CD4-positive, alpha-beta T cell treated with Interleukin-17A for 4 hours (primary cell): ENCODE measurements at places on chromosomes 7 and 10.
A peak's percentile ranks its signal among the peaks of the same experiment; 100 is the strongest.

DNA sequence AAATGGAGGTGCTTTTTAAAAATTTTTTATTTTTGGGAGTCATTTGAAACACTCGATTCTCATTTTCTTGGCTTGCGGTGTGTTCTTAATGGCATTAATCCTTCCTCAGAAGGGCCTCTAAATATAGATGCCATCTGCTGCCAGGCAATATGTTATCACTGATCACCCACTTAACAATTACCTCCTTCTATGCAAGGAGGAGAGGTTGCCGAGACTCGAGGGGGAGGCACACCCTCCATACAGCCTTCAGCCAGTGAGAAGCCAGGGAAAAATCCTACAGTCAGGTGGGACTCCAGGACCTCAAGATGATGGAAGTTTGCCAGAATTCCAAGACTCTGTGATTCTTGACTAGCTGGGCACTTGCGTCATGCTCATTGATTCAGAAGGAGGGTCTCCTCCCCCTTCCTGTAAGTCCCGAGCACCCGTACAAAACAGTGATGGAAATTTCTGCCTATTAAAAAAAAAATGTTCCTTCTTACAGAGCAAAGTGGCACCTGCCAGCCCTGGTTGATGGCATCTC, 574.5 kb downstream of the TYW1 start:
- DNase-seq, result no peak

DNA sequence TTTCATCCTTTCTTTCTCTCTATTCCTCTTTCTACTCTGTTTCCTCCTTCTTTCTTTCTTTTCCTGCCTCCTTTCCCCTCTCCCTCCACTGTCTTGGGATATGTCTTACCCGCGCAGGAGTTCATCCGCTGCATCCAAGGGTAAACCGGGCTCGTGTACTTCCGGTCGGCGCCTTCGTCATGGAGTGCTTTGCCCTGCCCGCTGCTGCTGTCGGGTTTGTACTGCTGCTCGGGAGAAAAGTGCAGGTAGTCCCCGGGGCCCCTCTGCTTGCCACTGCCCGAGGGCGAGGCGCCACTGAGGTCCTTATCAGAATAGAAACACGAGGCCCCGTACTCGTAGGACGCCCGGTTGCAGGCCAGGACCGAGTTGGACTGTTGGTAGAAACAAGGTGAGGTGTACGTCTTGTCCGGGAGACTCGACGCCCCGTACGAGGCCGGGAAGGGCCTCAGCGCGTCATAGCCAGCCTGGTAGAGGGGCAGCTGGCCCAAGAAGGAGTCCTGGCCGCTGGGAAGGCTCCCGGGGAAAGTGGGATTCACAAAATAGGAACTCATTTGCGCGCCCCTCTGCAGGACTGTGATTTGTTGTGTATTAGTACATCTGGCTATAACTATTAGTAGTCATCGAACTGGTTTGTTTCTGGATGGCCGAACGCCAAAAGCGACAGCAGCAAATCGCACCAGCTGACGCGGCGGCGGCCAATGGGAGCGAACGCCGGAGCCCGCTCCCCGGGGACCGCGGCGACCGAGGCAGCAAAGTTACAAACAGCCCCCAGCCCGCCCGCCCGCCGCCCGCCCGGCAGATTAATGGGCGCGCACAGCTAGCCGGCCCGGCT, at the start of gene HOXA6:
Gene HOXA6 (minus strand): TSS at position 576 of the 832 bp plus-strand sequence. CDS start 25 bp downstream, at position 551.
- no peak for DNase-seq

DNA sequence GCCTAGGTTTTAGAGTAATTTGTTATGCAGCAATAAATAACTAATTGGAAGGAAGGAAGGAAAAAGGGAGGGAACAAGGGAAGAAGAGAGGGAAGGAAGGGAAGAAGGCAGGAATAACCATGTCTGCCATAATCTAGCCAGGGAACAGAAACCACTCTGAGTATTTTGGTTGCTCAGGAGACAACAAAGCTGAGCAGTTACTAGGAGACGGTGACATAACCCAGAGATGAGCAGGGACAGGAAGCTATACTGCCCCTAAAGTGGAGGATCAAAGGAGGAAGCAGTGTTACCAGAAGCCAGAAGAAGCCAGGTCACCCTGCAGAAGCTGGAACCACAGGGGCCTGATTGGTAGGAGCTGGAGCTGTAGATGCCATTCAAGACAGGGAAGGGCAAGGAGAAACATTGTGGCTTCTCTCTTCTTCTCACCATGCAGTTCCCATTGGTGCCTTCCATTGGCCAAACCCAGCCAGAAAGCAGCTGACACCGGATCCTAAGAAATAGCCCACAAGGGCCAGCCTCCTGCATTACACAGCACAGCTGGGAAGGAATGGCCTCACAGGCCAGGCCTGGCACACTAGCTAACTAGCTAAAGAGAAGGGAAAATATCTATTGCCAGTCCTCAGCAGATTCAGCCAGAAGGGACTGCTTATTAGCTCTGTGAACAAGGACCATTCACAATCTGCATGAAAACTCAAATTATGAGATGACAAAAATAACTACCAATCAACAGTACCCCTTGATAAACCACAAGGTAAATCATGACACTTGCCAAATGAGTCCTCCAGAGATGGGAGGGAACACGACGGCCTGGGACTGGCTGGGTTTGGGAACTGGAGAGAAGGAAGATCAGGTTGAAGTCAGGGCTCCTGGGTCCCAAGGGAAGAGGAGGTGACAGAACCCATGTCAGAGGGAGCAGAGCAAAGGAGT, 184.5 kb upstream of the NFE2L3 start:
- DNase-seq, result no peak

- DNase-seq, result no peak
These were observed 16.1 kb upstream of the CUZD1 start for GRCh38 chr10:122861711-122862161.

GRCh38 chr10:108632144-108632543, 1291.2 kb downstream of the XPNPEP1 start:
- no peak for DNase-seq

- no peak for DNase-seq
These were observed 339.9 kb downstream of the DNAJB6 start for GRCh38 chr7:157676456-157677255.

DNA sequence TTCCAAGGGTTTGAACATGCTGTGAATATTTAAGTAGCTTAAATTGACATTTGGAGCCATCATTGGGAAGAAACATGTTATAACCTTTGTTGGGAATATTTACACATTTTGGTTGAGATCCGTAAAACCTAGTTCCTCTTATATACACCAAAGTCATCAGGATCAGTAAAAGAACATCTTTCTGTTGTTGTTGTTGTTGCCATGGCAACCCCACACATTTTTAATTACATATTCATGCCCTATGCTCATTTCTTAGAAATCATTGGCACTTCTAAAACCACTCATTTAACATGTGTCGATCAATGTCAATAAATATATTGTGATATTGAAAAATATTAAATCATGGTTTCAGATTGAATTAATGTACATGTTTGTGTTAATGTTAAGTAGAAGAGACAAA, 122.6 kb downstream of the POU6F2 start:
- DNase-seq, result no peak

DNA sequence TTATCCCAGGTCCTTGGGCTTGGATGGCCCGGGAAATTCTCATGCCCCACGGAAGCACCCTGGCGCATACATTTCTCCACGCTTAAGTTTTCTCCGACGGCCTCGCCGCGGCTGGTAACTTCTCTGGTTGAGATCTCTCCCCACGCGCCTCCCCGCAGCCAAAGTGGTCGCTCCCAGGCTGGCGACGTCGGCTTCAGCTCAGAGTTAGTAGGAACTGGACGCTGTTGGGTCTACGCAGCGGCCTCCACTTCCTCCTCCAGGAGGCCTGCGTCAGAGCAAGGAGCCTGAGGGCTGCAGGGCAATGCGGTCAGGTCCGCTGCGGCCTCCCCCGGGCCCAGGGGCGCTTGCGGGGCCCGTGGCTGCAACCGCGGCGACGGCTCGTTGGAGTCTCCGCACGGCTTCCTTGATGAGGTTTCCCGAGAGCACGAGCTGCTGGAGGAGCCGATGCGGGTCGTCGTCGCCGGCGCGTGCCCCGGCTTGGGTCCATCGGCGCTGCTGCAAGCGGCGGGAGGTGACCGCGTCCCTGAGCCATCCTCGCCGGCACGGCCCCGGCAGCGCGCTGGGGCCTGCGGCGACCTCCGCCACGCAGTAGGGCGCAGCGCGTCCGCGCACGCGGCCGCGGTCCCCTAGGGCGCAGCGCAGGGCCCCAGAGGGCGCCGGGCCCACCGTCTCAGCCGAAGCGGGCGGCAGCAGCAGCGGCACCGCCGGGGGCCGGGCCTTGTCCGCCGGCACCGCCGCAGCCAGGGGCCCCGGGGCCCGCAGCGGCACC, 744 bp downstream of the FRAT2 start:
- peak; percentile 36 for DNase-seq

DNA sequence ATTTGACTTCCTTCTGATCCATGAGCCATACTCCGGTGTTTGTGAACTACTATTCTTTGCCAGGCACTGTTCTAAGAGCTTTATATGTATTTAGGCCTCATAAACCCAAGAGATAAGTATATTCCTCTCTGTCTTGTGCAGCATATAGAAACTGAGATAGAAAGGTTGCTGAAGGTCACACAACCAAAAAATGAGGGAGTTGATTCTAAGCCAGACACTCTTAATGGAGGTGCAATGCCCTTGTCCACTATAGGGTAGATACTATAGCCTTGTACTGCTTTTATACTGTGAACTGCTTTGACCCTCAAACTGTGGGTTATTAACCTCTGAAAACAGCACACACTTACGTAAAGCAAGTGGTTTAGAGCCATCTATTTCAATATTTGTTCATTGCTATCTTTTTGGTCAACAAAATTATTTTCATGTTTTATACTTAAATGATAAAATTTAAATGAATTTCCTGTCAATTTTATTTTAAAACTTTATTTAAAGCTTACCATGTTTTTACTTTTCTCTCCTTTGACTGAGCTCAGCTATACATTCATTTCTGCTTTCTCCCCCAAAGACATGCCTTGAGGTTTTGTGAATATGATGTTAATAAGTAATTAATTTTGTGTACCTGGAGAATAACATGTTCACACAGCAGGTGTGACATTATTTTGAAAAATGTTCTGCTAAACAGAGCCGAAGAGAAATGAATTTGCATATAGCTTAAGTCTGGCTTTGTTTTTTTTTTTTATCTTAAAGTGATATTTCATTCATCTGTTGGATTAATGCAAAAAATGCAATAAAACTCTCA, 687.3 kb downstream of the DNAJB9 start:
- DNase-seq, result no peak

- no peak for DNase-seq
These were observed 68.1 kb downstream of the SVOPL start for GRCh38 chr7:138632826-138633602.

DNA sequence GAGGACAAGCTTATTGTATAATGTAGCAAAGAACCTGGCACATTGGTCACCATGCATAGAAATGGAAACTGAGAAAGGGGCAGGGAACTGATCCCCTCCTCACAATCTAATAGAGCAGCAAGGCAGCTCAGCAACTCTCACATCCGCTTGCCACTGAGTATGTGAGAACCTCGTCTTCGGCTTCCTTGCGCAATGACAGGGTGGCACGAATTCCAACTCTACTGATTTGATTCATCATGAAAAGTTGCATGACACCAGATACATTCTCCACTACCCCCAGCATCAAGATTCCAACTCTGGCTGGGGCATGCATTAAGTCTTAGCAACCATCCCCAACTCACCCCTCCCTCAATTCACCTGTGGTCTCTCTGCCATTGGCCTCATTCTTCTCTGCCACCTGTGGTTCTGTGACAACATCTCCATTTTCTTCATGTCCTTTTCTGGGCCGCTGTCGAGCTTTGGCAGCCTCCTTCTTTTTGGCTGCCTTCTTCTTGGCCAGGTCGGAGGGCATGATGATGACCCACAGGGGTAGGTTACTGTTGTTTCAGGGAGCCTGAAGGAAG, 976 bp downstream of the ABCF2 start:
- no peak for DNase-seq

DNA sequence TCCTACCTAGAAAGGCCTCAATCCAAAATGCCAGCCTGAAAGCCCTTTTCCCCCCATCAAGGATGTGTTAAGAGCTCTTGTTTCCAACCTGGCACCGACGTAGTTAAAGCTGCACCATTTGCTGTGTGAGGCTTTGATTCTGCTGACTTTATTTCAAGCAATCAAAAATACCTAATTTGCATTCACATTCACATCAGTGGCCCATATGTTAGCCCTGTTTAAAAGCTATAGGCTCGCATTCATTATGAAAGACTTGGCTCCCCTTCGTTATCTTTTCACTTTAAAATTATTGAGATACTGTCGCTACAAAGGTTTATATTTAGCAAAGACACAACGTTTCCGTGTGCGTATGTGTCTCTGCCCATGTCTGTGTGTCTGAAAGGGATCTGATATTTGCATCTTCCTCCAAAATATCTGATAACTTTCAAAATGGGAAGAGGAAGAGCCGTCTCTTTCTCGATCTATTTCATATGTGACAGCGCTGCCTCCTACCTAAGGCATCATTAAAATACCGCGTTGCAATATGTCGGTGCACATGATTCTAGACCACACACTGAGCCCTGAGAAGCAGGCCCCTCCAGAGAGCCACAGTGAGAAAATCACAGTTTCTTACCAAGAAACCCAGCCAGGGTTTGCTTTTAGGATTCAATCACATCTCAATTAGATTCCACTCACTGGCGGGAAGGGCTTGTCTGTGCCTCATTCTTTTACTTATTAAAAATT, 57.1 kb upstream of the ITPRID1 start:
- DNase-seq, result no peak

- DNase-seq, result no peak
These were observed 982 bp downstream of the PGAM1 start for GRCh38 chr10:97426776-97427570.

DNA sequence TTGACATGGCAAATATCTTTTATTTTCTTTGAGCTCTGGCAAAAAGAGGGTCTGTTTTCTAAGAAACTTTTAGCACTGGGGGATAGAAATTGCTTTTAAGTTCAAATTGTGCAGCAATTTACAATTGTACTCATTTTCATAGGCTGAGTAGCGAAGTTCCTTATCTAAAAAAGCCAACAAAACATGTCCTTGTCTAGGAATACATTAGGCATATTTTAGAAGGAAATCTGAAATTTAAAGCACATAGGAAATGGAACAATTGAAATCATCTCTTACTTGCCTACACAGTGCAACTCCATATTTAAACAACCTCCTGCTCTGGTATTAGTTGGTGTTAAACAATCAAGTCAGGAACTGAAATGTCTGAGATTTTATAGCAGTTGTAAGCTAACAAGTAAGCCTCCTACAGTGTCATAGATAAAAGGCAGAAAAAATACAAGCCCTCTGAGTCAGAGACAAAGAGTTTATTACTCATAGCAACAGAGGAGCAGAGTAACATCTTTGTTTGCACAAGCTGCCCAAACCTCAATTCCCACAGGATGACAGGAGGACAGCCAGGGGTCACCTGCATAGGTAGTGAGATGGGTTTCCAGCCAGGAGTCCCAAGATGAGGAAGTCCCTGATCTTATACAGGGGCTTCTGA, 280.2 kb upstream of the HGF start:
- no peak for DNase-seq

DNA sequence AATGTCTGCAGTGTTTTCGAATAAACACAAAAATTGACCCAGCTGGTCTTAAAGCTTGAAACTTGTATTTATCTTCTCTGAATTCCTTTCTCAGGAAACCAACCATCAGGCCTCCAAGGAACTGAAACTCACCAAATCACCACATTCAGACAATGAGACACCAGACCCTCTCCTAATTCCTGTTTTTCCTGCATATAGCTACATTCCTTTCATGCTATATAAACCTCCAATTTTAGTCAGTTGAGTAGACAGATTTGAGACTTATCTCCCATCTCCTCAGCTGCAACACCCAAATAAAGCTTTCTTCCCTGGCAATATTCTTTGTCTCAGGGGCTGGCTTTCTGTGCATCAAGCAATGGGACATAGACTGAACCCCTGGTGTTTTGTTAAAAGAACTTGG, 317.0 kb downstream of the CACNA2D1 start:
- DNase-seq, result no peak
